MV-4-11 (cell line): ENCODE measurements at places on chromosomes 13 and 19.
A peak's percentile ranks its signal among the peaks of the same experiment; 100 is the strongest.

DNA sequence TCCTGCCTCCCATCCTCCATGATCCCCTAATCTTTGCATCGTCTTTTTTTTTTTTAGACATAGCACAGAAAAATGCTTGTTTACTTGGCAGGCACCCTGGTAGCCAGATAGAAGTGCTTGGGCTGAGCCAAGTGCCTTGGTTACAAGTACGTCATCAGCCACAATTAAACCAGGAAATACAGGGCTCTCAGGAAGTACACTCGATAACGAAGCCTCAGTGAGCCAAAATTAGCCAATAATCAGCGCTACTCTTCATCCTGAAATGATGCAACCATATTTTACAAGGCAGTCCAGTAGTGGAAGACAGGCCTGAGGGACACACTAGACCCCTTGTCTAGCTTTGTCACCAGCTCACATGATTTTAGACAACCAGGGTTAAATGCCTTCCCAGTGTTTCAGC lies 194.0 kb upstream of the NBEA start:
- no peak for DNase-seq

DNA sequence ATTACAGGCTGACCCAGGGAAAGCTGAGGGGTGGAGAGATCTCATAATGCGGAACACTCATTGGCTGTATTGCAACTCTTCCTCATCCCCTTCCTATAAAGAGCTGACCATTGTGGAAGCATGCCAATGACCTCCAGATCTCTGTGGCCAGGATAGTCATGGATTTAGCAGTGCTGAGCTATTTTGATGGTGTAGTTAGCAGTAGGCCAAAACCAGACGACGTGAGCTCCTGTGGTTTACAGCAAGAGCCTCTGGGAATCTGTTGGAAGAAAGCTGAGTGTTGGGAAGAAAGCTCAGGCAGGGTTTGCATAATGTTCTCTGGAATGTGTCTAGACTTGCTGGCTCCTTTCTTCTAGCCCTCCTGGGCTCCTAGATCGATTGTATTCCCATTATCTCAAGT lies 187.5 kb upstream of the GPC6 start:
- DNase-seq: no peak

DNA sequence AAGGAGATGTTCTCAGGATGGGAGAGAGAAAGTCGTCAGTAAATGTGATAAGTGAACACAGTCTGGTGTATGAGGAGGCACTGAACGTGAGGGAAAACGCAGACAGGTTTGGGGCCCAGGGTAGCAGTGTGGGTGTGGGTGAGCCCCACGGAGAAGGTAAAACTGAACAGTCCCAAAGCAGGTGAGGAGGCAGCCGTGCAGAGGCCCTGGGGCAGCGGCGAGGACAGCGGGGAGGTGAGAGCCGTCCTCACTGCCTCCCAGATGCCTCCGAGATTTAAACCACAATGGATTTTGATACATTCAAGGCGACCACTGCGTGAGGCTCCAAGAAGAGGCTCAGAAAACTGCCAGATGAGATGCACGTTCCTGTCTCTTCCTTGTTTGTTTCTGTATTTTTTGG lies 14.5 kb upstream of the SHC2 start:
- DNase-seq: no peak

DNA sequence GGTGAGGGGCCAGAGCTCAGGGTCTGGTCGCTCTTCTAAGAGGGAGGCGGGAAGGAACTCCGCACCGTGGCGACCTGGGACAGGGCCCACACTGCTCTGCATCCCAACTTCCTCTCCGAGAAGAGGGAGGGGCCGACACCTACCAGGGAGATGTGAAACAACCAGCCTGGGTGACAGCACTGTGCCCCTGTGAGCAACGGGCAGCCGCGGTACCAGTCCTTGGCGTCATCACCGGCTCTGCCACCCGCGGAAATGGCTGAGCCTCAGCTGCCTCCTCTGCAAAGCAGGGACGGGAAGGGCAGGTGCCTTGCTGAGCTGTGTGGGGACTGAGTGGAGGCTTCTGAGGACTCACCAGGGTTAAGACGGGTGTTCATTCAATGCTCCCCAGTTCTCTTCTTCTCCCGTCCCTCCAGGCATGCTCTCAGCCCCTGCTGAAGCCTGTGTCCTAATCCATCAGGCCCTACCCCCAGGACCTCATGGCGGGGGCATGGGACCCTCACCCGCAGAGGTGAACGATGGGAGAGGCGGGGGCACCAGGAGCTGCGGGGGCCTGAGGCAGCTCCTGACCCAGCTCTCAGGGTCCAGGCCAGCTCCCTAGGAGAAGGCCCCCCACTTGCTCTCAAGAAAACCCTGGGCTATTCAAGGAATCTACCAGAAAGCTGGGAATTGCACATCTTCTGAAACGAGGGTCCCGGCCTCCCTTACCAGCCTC lies 9.3 kb downstream of the ZNF787 start:
- DNase-seq: peak; percentile 89

DNA sequence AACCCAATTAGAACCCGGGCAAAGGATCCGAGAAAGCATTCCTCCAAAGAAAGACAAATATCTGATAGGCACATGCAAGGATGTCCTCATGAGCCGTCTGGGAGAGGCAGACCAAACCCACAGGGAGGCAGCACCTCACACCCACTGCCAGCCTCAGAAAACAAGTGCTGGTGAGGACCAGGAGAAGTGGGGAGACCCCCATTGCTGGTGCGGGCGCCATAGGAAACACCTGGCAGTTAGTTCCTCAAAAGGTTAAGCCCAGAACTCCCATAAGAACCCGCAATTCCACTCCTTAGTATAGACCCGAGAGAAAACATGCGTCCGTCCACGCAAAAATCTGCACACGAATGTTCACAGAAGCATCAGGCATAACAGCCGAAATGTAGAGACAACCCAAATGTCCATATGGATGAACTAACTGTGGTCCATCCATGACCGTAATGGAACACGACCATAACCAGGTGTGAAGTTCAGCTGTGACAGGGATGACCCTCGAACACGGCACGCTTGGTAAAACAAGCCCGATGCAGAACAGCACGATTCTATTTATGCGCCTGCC lies 7.9 kb downstream of the ZNF787 start:
- peak; percentile 28 for DNase-seq

DNA sequence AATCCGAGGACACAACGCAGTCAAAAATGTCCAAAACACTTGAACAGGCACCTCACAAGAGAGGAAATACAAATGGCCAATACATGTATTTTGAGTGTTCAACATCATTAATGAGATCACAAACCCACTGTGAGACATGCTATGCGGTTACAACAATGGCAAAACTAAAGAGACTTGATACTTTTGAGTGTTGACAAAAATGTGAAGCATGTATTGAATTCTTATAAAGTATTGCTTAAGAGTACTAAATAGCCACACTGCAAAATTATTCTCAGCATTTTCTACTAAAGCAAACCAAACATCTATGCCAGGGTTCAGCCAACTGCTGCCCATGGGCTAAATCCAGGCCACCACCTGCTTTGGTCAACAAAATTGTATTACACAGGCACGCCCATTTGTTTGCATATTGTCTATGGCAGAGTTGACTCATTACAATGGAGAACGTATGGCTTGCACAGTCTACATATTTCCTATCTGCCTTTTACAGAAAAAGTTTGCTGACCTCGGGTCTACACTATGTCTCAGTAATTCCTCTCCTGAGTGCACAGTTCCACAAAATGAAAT lies 135.3 kb downstream of the B3GLCT start:
- DNase-seq: peak; percentile 22

DNA sequence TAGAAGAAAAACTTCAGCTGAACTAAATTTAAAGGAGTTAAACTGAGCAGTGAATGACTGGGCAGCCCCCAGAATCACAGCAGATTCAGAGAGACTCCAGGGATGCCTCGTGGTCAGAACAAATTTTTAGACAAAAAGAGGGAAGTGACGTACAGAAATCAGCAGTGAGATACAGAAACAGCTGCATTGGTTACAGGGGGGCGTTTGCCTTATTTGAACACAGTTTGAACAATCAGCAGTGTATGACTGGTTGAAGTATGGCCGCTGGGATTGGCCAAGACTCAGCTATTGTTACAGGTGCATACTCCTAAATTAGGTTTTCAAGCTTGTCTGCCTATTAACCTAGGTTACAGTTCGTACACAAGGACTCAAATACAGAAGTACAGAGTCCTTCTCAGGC lies 2.2 kb upstream of the SPRYD7 start:
- peak; percentile 61 for DNase-seq

DNA sequence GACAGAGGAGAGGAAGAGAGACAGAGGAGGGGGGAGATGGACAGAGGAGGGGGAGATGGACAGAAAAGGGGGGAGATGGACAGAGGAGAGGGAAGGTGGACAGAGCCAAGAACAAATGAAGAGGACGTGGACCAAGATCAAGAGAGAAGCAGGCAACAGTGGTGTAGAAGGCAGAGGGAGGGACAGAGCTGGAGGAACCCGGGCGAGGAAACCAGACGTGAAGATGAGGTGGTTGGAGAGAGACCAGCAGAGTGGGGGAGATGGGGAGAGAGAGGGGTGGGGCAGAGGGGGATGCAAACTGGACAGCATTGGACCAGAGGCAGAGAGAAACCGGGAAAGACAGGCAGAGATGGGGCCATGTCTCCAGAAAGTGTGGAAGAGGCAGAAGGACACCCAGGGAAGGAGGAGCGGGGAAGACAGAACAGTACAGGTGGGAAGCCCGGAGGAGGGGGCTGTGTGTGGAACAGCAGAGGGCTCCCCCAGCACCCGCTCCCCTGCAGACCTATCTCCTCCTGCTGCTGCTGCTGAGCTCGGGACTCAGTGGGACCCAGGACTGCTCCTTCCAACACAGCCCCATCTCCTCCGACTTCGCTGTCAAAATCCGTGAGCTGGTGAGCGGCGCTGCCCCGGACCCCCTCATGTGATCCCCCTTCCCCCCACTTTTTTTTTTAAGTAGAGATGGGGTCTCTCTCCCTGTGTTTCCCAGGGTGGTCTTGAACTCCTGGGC lies 1.3 kb downstream of the FLT3LG start:
- no peak for DNase-seq

- DNase-seq: no peak
These were observed 8.1 kb downstream of the KLK1 start for GRCh38 chr19:50815439-50815838.

DNA sequence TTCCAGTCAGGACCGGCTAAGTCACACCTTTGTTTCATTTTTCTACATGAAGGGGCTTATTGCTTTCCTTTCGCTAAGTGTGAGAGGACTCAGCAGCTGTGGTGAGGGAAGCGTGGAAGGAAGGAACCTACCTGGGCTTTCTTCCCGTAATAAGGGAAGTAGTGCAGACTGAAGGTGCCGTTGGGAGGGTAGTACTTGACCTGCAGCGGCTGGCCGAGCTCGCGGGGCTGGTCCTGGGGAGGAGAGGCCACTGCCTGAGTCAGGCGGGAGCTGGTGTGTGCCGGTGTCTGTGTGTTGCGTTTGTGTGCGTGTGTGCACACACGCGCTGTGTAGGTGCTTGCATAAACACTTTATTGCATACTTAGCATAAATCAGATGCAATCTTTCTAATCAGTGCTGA lies 7.7 kb downstream of the ATP4B start:
- DNase-seq: no peak

GRCh38 chr13:32600890-32601289 lies 14.6 kb downstream of the PDS5B start:
- DNase-seq: peak; percentile 16

GRCh38 chr19:45158503-45159209 lies 2.1 kb downstream of the NKPD1 start:
- no peak for DNase-seq

GRCh38 chr13:109309625-109310363 lies 476.6 kb downstream of the IRS2 start:
- no peak for DNase-seq

GRCh38 chr19:38402623-38402966 lies 298 bp upstream of the FAM98C start:
- DNase-seq: no peak

- DNase-seq: no peak
These were observed 10.1 kb upstream of the ZNF835 start for GRCh38 chr19:56681702-56682101.

DNA sequence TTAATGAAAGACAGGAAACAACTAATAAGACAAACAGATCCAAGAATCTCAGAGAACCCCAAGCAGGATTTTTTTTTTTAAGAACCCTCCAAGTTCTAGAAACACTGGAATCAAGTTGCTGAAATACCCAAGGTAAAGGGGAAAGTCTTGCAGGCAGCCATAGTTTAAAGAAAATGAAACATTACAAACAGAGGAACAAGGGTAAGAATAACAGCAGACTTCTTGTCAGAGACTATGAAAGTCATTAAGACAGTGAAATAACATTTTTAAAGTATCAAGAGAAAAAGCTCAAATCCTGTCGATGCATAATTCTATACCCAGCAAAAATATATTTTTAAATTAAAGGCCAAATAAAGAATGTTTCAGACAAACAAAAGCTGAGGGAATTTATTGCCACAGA lies 67.1 kb downstream of the WASF3 start:
- no peak for DNase-seq

GRCh38 chr13:112062571-112063570 lies 4.1 kb upstream of the SOX1 start:
- DNase-seq: no peak

DNA sequence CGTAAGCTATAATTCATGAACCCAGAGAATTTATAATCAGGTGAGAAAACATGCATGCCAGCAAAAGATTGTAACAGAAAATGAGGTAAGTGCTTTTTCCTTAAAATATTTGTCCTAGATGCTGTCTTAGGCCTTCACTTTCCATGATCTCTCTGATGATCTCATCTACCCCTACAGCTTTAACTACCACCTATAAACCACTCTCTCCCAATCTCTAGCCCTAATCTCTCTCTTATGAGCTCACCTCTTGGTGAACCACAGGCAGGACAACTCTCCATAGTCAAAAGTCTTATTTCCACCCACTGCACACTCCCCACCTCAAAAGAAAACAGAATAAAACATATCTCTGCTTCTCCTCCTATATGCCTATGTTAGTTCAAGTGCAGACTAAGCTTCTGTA lies 137.1 kb downstream of the SLC7A1 start:
- DNase-seq: no peak

DNA sequence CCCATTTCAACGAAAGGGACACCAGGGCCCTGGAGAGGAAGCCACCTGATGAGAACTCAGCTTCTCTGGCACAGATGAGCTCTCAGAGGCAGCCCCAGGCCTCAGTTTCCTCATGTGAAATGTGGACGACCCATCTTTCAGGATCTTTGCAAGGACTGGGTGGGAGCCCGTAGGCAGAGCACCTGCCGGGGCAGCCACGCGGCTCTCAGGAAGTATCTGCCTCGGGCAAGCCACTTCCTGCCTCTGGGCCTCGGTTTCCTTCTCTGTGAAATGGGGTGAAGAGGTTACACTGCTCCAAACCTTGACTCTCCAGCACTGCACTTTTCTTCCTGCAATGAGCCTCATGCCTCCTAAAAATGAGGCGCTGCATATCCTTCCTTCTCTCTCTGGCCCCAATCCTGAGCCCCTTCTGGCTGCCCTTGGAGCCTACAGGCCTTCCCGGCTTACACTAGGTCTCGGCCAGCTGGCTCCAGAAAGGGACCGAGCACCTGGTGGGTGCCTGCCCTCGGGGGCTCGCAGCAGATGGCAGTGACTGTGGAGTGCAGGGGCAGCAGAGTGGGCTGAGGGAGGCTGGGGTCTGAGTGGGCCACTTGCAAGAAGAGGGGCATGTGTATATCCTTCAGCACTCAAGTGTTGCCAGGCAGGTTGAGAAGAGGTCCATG lies 3.5 kb downstream of the SSBP4 start:
- no peak for DNase-seq
